Calu3 (cell line): ENCODE measurements at places on chromosomes 7 and 10. TPM values are rescaled to one million over a fixed set of nuclear protein-coding genes. Genes with fewer than 3 reads are reported as not detected.

Gene ASNS
- total RNA-seq: 52.9 and 64.0 TPM in 2 replicates

Gene RASA4B
- 0.69 and 0.76 TPM in 2 replicates for total RNA-seq

Gene ELN
- 0.39 and 0.42 TPM in 2 replicates for total RNA-seq

Gene FGFBP3
- 1.9 and 2.1 TPM in 2 replicates for total RNA-seq

Gene RPEL1
- total RNA-seq: 0.57 and 0.61 TPM in 2 replicates

Gene GNAI1
- total RNA-seq: 14.7 and 20.5 TPM in 2 replicates

Gene MRLN
- not detected in 2 replicates for total RNA-seq

DNA sequence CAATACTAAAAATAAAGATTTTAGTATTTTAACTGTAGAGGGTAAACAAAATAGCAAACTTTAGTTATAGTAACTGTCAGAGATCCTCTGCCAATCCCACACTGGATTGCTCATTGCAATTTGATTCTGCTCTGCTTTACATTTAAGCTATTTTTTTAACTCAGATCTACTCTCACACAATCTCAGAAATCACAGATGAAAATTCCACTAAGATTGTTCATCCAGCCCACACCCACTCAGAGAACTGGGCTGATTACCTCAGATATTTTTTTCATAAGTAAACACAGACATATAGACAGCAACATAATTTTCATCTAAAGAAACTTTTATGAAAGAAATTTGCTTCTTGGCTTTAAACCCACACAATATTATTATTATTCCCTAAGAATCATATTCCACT, 7.0 kb downstream of the OSBPL3 start:
- H3K4me3 ChIP-seq: no peak overlapping the region
- peaks cover 84% of the 10 kb centered on the region for H3K4me1 ChIP-seq
- no peak for DNase-seq
- no peaks in the 10 kb centered on the region for H3K27me3 ChIP-seq

- peak; percentile 44 for DNase-seq
- no peak overlapping the region for H3K27ac ChIP-seq
- no peaks in the 10 kb centered on the region for H3K27me3 ChIP-seq
- peaks cover 29% of the 10 kb centered on the region for H3K4me1 ChIP-seq
- no peak overlapping the region for H3K4me3 ChIP-seq
- no peaks in the 10 kb centered on the region for H3K36me3 ChIP-seq
Measured at GRCh38 chr10:28796606-28797512, 119.5 kb downstream of the BAMBI start.

GRCh38 chr10:120012566-120012965, 120.0 kb downstream of the SEC23IP start:
- no peaks in the 10 kb centered on the region for H3K4me1 ChIP-seq
- H3K27me3 ChIP-seq: peaks cover 10% of the 10 kb centered on the region
- H3K4me3 ChIP-seq: no peak overlapping the region
- peak; percentile 1 for DNase-seq
- H3K27ac ChIP-seq: no peak overlapping the region

DNA sequence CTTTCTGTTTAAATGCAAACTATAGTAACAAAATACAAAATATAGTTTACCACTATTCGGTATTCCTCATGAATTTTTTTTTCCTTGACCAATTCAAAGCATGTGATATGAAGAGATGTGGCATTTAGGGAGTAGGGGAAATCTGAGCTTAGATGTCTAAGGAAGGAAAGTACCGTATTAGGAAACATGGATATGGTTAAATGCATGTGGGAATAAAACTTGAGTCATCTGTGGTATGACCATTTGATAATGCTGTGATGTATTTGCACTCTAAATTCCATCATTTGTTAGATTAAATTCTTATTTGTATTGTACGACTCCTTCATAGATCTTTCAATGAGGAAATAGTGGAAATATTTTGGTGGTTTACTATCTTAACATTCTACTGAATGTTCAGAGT, 19.7 kb downstream of the AHR start:
- peak overlapping the region; percentile 54 for H3K4me3 ChIP-seq
- H3K27me3 ChIP-seq: no peaks in the 10 kb centered on the region
- H3K4me1 ChIP-seq: peaks cover 71% of the 10 kb centered on the region
- no peak for DNase-seq
- peak overlapping the region; percentile 93 for H3K27ac ChIP-seq

GRCh38 chr7:143504215-143504936, 26.7 kb downstream of the TAS2R41 start:
- no peaks in the 10 kb centered on the region for H3K36me3 ChIP-seq
- H3K27me3 ChIP-seq: peaks cover under 1% of the 10 kb centered on the region
- no peaks in the 10 kb centered on the region for H3K4me1 ChIP-seq
- H3K27ac ChIP-seq: no peak overlapping the region

DNA sequence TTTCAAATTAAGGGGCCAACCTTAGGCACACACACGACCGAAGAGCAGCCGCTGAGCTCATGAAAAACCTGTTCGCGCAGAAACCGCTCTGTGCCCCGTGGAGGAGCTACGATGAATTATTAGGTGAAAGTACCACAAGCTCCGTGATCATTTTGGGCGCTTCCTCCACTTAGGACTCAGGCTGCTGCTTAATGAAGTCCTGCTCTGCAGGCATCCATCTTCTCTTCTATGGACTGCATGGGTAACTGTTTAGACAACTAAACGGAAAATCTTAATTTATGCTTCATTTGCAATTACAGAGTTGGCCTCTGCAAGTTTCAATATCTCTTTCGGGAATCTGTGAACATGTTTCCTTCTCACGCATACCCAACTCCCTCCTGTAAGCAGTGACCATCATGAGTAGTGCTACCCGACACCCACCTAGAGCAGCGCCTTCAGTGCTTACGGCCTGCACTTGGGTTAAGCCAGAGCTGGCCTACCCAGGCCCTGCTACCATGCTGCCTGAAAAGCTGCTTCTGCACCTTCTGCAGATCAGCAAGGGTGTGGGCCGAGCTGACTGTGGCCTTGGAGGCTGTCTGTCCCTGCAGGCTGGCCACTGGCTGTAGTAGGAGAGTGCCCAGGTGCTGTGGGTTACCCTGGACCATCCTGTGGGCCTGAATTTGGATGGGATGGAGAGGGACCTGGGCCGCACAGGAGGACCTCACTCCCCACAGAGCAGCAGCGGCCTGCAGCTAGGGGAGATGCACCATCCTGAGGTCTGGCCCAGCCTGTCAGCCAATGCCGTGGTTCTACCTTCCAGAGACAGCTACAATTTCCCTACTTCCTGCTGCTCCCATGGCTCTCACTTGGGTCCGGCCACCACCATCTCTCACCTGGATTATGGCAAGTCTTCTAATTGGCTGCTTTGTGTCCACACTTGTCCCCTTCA, 36.0 kb downstream of the GNA12 start:
- no peak for DNase-seq
- H3K4me3 ChIP-seq: no peak overlapping the region
- H3K27ac ChIP-seq: no peak overlapping the region
- no peaks in the 10 kb centered on the region for H3K36me3 ChIP-seq

DNA sequence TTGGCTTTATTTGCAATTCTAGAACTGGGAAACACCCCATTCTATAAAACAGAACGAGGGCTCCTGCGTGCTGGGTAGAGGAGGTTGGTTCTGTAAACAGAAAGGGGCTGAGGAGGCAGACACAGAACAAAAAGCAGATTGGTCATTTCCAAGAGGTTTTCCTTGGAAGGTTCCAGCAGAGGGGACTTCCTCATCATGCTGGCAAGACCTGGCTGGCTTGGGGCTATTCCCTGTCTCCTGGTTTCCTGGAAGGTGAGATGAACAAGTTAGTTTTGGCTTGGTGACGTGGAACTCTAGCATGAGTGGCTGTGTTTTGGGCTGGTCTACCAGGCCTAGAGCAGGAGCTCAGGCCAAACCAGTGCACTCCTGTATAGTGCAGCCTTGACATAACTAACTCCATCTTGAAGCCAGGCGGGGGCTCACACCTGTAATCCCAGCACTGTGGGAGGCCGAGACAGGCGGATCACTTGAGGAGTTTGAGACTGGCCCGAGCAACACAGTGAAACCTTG, 26.1 kb upstream of the DNAJB6 start:
- DNase-seq: peak; percentile 34
- H3K27me3 ChIP-seq: no peaks in the 10 kb centered on the region
- H3K36me3 ChIP-seq: peaks cover 13% of the 10 kb centered on the region
- H3K4me1 ChIP-seq: peaks cover 28% of the 10 kb centered on the region
- H3K4me3 ChIP-seq: peak overlapping the region; percentile 26
- peak overlapping the region; percentile 97 for H3K27ac ChIP-seq

DNA sequence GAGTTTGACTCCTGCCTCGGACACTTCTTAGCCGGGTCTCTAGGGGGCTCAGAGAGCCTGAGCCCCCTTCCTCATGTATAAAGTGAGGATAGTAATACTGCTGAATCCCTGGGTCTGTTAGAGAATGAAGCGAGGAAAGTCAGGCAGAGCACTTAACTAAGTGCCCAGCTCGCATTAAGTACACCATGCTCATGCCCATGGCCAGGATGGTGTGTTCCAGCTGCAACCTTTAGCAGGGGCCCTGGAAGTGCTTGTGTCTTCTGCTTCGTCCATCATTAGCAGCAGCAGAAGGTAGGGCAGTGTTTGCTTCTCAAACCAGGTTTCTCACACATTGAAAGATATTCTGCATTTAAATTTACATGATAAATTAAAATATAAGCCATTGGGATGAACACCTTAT, 27.3 kb upstream of the WDFY4 start:
- peaks cover 78% of the 10 kb centered on the region for H3K27me3 ChIP-seq
- H3K4me3 ChIP-seq: no peak overlapping the region
- peaks cover 14% of the 10 kb centered on the region for H3K36me3 ChIP-seq
- H3K27ac ChIP-seq: no peak overlapping the region
- peaks cover 7% of the 10 kb centered on the region for H3K4me1 ChIP-seq

- no peaks in the 10 kb centered on the region for H3K4me1 ChIP-seq
- H3K4me3 ChIP-seq: no peak overlapping the region
- DNase-seq: no peak
Measured at GRCh38 chr10:20466731-20467130, 430.4 kb downstream of the NEBL start.

- no peaks in the 10 kb centered on the region for H3K36me3 ChIP-seq
- H3K27me3 ChIP-seq: no peaks in the 10 kb centered on the region
- H3K27ac ChIP-seq: no peak overlapping the region
- no peak overlapping the region for H3K4me3 ChIP-seq
- no peaks in the 10 kb centered on the region for H3K4me1 ChIP-seq
Measured at GRCh38 chr7:94374721-94375566, 19.8 kb upstream of the COL1A2 start.

- DNase-seq: no peak
- no peak overlapping the region for H3K27ac ChIP-seq
- no peaks in the 10 kb centered on the region for H3K27me3 ChIP-seq
- peaks cover 60% of the 10 kb centered on the region for H3K36me3 ChIP-seq
- peaks cover 8% of the 10 kb centered on the region for H3K4me1 ChIP-seq
Measured at GRCh38 chr7:157409149-157409752, 72.4 kb downstream of the DNAJB6 start.

DNA sequence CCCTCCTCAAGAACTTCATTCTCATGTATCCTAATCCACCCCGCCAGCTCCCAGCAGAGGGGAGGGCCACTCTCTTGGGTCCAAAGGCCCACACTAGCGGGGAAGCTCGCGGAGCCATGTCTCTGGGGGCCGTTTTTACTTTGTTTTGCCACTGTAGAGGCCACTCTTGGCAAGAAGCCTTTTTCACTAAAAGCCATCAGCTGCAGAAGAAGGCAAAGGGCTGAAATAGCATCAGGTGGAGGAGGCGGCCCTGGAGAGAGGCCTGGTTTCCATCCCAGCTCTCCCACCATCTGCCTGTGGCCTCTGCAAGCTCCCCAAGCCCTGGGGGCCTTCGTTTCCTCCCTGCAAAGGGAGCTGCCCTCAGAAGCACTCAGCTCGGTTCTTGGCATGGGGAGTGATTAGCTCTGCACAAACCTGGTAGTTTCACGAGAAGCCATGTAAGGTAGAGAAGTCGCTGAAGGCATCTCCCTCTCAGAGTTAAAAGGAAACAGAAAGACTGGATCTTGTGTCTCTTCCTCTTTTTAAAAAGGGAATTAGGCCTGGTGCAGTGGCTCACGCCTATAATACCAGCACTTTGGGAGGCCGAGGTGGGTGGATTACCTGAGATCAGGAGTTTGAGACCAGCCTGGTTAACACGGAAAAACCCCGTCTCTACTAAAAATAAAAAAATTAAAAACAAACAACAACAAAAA, 70.3 kb downstream of the PARP12 start:
- no peaks in the 10 kb centered on the region for H3K27me3 ChIP-seq
- no peak overlapping the region for H3K27ac ChIP-seq
- no peaks in the 10 kb centered on the region for H3K36me3 ChIP-seq

- no peak overlapping the region for H3K4me3 ChIP-seq
- H3K27me3 ChIP-seq: no peaks in the 10 kb centered on the region
- H3K27ac ChIP-seq: no peak overlapping the region
- H3K4me1 ChIP-seq: no peaks in the 10 kb centered on the region
- H3K36me3 ChIP-seq: peaks cover 5% of the 10 kb centered on the region
Measured at GRCh38 chr7:101835136-101835535, 17.7 kb downstream of the CUX1 start.

DNA sequence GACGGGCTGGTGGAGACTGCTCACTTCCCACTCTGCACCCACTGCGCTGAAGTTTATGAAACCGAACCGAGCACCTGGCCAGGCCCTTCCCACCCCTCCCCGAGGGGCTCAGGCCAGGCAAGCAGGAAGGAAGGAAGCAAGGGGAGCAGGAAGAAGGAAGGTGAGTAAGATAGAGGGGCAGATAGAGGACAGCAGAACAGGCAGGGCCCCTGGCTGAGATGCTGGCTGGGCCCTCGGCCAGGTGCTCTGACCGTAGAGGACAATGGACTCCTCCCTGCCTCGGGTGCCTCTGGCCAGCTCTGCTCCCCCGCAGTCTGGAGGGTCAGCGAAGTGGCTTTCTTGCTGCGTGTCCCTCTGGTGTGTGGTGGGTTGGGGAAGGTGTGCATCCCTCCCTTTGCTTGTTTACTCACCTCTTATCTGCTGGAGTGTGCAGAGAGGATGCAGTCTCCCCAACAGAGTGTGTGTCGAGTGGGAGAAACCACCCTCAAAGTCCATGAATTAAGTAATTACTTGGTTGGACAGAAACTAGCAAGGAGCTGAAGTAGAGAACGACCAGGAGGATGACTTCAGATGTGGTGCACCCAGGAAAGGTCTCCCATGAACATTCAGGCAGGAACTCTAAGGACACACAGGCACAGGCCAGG, 82.8 kb upstream of the PPP2R2D start:
- H3K27ac ChIP-seq: no peak overlapping the region
- no peaks in the 10 kb centered on the region for H3K36me3 ChIP-seq
- DNase-seq: no peak
- no peaks in the 10 kb centered on the region for H3K4me1 ChIP-seq
- no peak overlapping the region for H3K4me3 ChIP-seq

GRCh38 chr7:2518737-2519118, 846 bp upstream of the LFNG start:
- DNase-seq: no peak
- peak overlapping the region; percentile 54 for H3K4me3 ChIP-seq
- H3K27me3 ChIP-seq: no peaks in the 10 kb centered on the region
- H3K36me3 ChIP-seq: peaks cover 63% of the 10 kb centered on the region
- H3K4me1 ChIP-seq: peaks cover 40% of the 10 kb centered on the region

GRCh38 chr7:37323966-37324365, 124.7 kb downstream of the ELMO1 start:
- H3K27me3 ChIP-seq: no peaks in the 10 kb centered on the region
- H3K27ac ChIP-seq: no peak overlapping the region
- no peak for DNase-seq
- no peaks in the 10 kb centered on the region for H3K36me3 ChIP-seq
- H3K4me1 ChIP-seq: no peaks in the 10 kb centered on the region
